Stimulated activated CD8-positive, alpha-beta memory T cell treated with anti-CD3 and anti-CD28 coated beads, Interleukin-7, amount 100 ng/mL, for 1 hour (primary cell): ENCODE measurements at places on chromosomes 6 and 20.

GRCh38 chr6:44304282-44305199 is 8.6 kb downstream of the AARS2 start:
- DNase-seq, result no peak

DNA sequence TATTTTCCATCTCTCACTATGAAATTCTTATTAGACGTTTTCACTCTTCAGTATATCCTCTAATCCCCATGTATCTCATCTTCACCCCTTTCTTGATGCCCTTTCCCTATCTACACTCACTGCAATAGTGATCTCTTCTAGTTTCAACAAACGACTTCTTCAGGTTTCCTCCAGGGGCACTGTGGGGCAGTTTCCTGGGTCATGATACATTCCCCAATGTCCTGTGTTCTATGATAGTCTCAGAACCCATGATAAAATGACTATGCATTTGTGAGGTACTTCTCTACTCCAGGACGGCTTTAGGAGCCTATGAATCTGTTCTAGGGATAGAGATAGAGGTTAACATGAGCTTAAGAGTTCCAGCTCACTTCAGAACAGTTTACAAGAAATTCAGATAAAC is 183.3 kb downstream of the FOXC1 start:
- DNase-seq, result no peak

GRCh38 chr20:38228436-38228835 is 32.1 kb downstream of the KIAA1755 start:
- DNase-seq, result no peak

GRCh38 chr6:28553986-28554881 is 28.6 kb downstream of the GPX5 start:
- DNase-seq, result no peak

DNA sequence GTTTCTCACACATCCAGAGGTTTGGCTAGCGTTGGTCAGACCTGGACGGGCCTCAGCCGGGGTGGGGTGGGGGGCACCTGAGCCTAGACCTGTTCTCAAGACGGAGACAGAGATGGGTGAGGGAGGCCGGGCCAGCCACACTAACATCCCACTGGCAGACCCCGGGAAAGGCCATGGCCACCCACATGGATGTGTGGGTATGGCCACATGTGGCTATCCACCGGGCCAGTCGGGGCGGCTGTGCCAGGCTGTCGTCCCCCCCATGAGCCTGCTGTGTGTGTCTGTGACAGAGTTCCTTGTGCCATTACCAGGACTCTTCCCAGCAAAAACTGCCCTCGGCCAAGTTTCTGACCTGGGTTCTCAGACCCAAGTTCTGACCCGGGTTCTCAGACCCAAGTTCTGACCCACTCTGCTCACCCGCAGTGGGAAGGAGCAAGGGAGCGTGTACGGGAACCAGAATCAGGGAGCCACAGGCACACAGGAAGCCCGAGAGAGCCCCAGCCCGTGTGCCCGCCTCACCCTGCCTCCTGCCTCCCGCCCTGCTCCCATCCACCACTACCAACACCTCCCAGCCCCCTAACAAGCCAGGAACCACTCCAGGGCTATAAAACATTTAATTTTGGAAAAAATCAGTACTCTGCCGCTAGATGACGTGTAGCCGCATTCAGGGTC is 255.5 kb downstream of the TAF4 start:
- no peak for DNase-seq

- no peak for DNase-seq
Measured at GRCh38 chr6:127923135-127923534, 22.3 kb upstream of the THEMIS start.

- DNase-seq, result no peak
Measured at GRCh38 chr6:150783813-150784212, 81.7 kb upstream of the MTHFD1L start.

DNA sequence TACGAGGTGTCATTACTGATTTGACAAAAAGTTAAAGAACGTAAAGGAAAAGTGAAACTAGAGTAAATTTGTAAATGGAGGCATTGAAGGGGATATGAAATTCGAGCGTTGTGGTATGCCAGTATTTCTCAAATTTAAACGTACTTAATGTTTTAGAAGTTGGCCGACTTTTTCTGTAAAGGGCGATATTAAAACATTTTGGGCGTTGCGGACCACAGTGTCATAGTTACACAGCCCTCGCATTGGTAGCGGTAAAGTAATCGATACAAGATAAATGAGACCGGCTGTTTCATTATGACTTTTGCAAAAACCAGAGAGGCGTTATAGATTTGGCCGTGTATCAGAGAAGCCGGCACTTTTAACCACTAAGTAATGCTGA is 39.6 kb downstream of the OR2B2 start:
- DNase-seq, result no peak

GRCh38 chr20:20568604-20569205 is 143.7 kb downstream of the RALGAPA2 start:
- no peak for DNase-seq

DNA sequence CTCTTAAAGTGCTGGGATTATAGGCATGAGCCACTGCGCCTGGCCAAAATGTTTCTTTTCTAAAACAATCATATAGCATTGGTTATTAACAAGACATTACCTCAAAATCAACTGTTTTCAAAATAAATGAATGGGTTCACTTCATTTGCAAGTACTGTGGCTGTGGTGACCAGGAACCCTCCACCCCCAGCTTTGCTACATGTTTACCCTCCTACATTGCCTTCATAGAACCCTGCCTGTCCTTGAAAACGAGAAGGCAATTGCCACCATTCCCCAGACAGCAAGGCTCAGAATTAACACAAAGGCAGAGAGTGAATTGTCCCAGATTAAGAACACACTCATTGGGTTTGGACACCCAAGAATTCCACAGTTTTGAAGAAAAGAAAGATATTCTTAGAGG is 116.6 kb upstream of the LGSN start:
- no peak for DNase-seq

DNA sequence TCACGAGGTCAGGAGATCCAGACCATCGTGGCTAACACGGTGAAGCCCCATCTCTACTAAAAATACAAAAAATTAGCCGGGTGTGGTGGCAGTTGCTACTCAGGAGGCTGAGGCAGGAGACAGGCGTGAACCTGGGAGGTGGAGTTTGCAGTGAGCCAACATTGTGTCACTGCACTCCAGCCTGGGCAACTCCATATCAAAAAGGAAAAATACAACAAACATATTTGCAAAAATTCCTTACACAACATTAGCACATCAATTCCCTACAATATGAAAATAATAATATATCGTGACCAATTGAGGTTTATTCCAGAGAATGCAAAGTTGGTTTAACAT is 38.8 kb upstream of the PLEKHG1 start:
- no peak for DNase-seq

DNA sequence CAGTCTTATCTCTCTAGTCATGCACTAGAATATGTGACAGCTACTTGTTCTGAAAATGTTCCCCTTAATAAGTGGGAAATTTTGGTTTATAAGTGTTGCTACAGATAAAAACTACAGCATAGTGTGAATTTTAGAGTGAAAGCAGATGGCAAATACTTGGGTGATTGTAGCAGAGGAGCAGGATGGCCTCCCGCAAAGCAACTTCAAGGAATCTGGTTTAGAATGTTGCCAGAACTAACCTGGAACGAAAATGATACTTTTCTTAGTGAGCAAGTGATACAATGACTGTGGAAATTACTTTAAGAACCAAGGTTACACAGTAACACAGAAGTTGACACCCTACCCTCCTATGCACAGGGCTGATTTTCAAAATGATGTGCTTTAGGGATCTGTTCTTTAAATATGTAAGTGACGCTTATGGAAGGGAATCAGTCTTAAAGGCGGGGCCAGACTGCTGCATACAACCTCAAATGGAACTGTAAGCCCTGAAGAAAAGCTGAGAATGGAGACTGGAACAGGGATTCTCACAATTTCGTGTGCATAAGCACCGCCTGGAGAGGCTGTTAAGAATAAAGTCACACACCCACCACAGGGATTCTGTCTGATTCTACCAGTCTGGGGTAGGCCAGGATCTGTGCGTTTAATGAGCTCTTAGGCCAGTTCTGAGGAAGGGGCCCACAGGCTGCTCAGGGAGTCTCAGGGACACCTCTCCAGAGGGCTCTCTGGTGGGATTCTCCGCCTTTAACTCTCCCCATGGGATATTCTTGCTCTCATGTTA is 97.9 kb downstream of the FYN start:
- DNase-seq, result no peak

- DNase-seq, result no peak
Measured at GRCh38 chr20:46811224-46812084, 83.2 kb upstream of the EYA2 start.

DNA sequence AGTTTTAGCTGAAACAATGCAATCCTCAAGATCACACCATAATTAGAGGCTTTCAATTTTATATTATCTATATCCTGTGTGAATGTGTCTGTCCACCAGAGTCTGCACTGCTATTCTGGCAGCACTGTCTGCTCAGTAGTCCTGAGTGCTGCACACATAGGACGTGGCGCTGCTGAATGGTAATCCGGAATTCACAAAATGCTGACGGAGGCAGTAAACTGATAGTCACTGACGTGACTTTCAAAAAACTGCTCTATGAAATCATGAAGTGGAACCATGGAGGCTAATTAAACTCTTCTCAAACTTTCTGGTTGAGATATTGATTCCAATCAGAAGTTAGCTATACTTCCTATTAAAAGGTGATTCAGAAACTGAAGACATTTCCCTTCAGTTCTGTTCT is 190.8 kb upstream of the NOX3 start:
- DNase-seq, result no peak

GRCh38 chr6:129429956-129430355 is 280.0 kb downstream of the ARHGAP18 start:
- DNase-seq, result no peak

GRCh38 chr6:157906537-157907061 is 75.1 kb upstream of the SYNJ2 start:
- DNase-seq, result no peak

- no peak for DNase-seq
Measured at GRCh38 chr20:53822534-53822933, 228.9 kb upstream of the ZNF217 start.

DNA sequence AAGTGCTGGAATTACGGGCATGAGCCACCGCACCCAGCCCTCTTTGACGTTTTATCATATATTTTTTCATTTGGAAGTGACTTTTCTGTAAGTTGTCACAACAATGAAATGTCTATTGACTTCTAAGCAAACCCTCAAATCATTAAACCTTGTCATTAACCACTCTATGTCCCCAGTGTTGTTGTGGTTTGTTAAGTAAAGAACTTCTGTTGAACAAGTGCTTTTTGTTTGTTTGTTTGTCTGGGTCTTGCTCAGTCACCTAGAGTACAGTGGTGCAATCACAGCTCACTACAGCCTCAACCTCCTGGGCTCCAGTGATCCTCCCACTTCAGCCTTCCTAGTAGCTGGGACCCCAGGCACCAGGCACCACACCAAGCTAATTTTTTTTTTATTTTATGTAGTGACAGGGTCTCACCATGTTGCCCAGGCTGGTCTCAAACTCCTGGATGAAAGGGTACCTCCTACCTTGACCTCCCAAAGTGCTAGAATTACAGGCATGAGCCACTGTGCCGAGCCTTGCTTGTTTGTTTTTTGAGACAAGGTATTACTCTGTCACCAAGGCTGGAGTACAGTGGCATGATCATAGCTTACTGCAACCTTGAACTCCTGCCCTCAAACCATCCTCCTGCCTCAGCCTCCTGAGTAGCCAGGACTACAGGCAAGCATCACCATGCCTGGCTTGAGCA is 57.6 kb upstream of the LOC128125822 start:
- DNase-seq, result no peak

- DNase-seq, result no peak
Measured at GRCh38 chr6:113647143-113647889, 209.8 kb upstream of the MARCKS start.

DNA sequence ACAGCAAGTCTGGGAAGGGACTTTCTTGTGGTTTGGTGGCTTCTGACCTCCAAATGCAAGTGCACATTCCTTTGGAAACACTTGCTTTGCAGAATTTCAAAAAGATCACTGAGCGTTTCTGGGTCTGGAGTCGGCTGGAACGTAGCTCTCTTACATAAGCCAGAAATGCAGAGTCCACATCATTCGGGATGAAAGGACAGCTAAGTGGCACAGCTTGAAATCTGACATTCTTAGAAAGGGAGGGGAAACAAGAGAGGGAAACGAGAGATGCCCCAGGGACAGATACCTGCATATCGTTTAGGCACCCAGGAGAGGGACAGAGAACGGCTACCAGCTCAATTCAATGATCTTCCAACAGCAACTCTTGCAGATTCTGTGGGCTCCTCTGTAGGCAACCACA is 118.7 kb downstream of the NFATC2 start:
- DNase-seq, result no peak

DNA sequence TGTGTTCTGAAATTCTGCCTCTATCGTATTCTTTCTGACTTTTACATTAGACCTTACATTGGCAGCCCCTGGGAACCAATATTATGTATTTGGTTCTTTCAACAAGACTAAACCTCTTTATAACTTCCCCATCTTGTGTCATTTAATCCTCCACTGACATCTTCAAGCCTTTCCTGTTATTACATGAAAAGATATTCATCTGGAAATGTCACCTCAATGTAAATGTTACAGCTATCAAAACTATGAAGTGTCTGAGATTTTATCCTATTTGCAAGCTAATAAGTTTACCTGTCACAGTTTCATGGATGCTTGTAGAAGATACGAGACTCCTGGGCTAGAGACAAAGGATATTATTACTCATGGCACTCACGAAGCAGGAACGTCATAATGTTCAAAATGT is 43.9 kb upstream of the NOX3 start:
- no peak for DNase-seq

- no peak for DNase-seq
Measured at GRCh38 chr20:14259689-14260088, 77.7 kb downstream of the FLRT3 start.

DNA sequence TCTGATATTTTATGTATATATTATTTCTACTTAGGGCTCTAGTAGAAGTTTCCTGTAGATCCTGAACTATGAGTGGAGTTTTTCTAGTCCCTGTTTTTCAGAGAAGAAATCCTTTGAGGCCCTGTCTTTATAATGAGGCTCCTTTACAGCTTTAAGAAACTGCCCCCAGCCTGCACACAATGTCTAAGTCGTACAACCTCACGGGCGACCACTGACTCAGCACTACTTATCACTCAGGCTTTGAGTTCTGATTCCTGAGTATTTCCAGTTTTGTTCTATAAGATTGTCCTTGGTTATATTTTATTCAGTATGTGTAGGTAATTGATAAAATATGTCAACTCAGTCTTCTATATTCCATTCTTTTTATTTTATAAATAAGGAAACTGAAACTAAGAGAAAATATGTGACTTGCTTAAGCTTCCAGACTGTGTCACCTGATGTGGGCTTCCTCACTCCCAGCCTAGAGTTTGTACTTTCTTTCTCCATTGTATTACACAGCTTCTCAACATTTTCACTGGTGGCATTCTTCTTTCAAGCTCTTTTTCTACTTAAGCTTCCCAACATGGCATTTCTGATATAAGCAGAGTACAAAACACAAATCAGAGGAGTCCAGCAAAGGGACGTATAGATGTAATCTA is 167.0 kb downstream of the TBX18 start:
- no peak for DNase-seq
